Heart right ventricle (tissue), 16 donors: ENCODE measurements at places on chromosomes 5 and 9. TPM values are rescaled to one million over a fixed set of nuclear protein-coding genes. Genes with fewer than 3 reads are reported as not detected.

DNA sequence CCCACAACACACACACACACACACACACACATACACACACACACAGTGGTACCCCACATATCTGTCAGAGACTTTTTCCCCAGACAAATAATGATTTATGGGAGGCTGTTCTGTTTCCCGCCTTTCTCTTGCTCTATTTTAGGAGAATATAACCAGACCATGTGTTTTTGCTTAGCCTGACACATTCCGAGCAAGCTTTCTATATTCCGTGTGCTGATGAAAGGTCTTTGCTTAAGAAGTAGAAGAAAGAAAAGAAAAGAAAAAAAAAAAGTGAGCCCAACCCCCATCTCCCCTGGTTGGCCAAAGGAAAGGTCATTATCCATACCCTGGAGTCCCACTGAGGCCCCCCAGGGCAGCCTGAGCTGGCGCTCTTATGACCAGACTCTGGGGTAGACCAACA lies 338.6 kb downstream of the SLIT3 start:
- no peaks in the 10 kb centered on the region for H3K27me3 ChIP-seq
- H3K4me1 ChIP-seq = no peaks in the 10 kb centered on the region
- H3K27ac ChIP-seq = no peak overlapping the region
- no peaks in the 10 kb centered on the region for H3K36me3 ChIP-seq

GRCh38 chr5:131619102-131619501 lies 15.9 kb downstream of the RAPGEF6 start:
- no peak for DNase-seq
- no peaks in the 10 kb centered on the region for H3K27me3 ChIP-seq
- peaks cover 7% of the 10 kb centered on the region for H3K4me1 ChIP-seq
- no peak overlapping the region for H3K4me3 ChIP-seq

GRCh38 chr5:16551628-16552027 lies 65.2 kb downstream of the RETREG1 start:
- no peaks in the 10 kb centered on the region for H3K27me3 ChIP-seq
- H3K27ac ChIP-seq = no peak overlapping the region
- no peak overlapping the region for H3K4me3 ChIP-seq

Gene PSAT1
- 0.63 TPM for total RNA-seq

- no peak overlapping the region for H3K4me3 ChIP-seq
- H3K4me1 ChIP-seq = no peaks in the 10 kb centered on the region
- H3K36me3 ChIP-seq = no peaks in the 10 kb centered on the region
- H3K27me3 ChIP-seq = no peaks in the 10 kb centered on the region
Measured at GRCh38 chr5:87184605-87185004, 83.1 kb upstream of the RASA1 start.

- H3K4me1 ChIP-seq = peaks cover 26% of the 10 kb centered on the region
- DNase-seq = no peak
- no peaks in the 10 kb centered on the region for H3K36me3 ChIP-seq
- H3K27me3 ChIP-seq = no peaks in the 10 kb centered on the region
- H3K4me3 ChIP-seq = no peak overlapping the region
- no peak overlapping the region for H3K27ac ChIP-seq
Measured at GRCh38 chr9:33177639-33178038, 10.5 kb upstream of the B4GALT1 start.

Gene C5orf52
- not detected for total RNA-seq

GRCh38 chr9:138115506-138115905 lies 237.9 kb downstream of the CACNA1B start:
- H3K4me3 ChIP-seq = no peak overlapping the region
- no peaks in the 10 kb centered on the region for H3K36me3 ChIP-seq
- no peaks in the 10 kb centered on the region for H3K27me3 ChIP-seq
- no peak for DNase-seq

Gene HTR1A
- not detected for total RNA-seq

Gene SPATA31A1
- not detected for total RNA-seq

- no peak for DNase-seq
- H3K27me3 ChIP-seq = no peaks in the 10 kb centered on the region
- H3K4me3 ChIP-seq = no peak overlapping the region
- H3K36me3 ChIP-seq = no peaks in the 10 kb centered on the region
Measured at GRCh38 chr5:89954916-89955315, 454.6 kb downstream of the CETN3 start.

GRCh38 chr5:133538718-133539117 lies 73.6 kb downstream of the FSTL4 start:
- no peak for DNase-seq
- H3K4me1 ChIP-seq = no peaks in the 10 kb centered on the region
- H3K27ac ChIP-seq = no peak overlapping the region
- no peak overlapping the region for H3K4me3 ChIP-seq

- H3K4me3 ChIP-seq = no peak overlapping the region
- no peaks in the 10 kb centered on the region for H3K4me1 ChIP-seq
- no peak overlapping the region for H3K27ac ChIP-seq
- no peaks in the 10 kb centered on the region for H3K27me3 ChIP-seq
Measured at GRCh38 chr9:118635416-118635815, 733.8 kb downstream of the BRINP1 start.

DNA sequence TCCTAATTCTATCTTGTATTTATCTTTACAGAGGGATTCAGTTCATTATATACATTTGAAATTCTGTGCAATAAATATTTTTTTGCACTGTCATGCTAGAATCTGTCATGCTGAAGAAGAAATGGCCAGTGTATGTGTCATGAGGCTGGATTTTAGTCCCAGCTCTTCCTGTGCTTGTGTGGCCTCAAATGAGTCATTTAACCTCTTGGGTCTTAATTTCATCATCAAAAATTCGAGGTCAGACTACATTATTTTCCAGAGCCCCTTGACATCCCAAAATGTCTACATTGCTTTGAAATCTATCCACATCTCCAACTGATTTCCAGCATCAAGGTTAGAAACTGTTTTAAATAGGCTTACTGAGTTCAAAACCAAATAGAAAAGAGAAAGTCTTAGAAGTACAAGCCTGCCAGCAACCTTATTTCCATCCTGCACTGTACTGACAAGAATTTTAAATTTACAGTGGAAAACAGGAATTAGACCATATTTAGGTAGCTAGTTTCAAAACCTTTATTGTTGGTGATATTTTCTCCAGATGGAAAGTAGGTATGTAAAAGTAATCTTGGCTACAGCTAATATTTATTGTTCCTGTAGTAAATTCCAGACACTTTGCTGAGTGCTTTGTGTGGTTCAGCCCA lies 96.7 kb upstream of the MAMDC2 start:
- no peak overlapping the region for H3K27ac ChIP-seq
- no peaks in the 10 kb centered on the region for H3K4me1 ChIP-seq
- H3K4me3 ChIP-seq = no peak overlapping the region
